GM23338 (cell line): ENCODE measurements at places on chromosomes 3 and 15. TPM values are rescaled to one million over a fixed set of nuclear protein-coding genes. Genes with fewer than 3 reads are reported as not detected.

GRCh38 chr3:119087799-119088198 is 53.2 kb upstream of the IGSF11 start:
- H3K4me3 ChIP-seq: no peak overlapping the region
- no peaks in the 10 kb centered on the region for H3K36me3 ChIP-seq
- H3K27ac ChIP-seq: no peak overlapping the region

DNA sequence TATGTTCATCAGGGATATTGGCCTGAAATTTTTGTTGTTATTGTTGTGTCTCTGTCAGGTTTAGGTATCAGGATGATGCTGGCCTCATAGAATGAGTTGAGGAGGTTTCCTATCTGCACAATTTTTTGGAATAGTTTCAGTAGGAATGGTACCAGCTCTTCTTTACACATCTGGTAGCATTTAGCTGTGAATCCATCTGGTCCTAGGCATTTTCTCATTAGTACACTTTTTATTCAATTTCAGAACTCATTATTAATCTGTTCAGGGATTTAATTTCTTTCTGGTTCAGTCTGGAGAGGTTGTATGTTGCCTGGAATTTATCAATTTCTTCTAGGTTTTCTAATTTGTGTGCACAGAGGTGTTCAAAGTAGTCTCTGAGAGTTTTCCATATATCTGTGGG is 57.0 kb downstream of the STRIT1 start:
- H3K27ac ChIP-seq: no peak overlapping the region
- no peaks in the 10 kb centered on the region for H3K4me1 ChIP-seq
- H3K27me3 ChIP-seq: no peaks in the 10 kb centered on the region
- no peak for DNase-seq

DNA sequence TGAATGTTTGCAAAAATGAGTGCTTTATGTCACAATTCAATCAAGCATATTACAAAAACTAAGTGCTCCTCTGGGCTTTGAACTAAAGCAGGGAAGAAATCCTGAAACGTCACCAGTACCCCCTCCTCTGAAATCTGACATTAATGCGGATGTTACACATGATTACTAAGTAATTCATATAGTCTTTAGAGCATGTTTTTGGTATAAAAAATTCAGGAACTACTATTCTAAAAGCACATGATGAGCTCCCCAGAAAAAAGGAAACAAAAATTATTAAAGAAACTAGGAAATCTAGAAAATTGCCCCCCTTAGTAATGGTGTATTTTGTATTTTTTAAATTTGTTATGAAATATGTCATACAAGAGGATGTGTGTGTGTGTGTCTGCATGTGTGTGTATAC is 87.7 kb downstream of the MYO5A start:
- H3K27me3 ChIP-seq: no peaks in the 10 kb centered on the region
- H3K4me3 ChIP-seq: no peak overlapping the region
- H3K36me3 ChIP-seq: no peaks in the 10 kb centered on the region

- H3K27ac ChIP-seq: no peak overlapping the region
- DNase-seq: peak; percentile 96
- peaks cover 9% of the 10 kb centered on the region for H3K27me3 ChIP-seq
- no peak overlapping the region for H3K4me3 ChIP-seq
- H3K4me1 ChIP-seq: peaks cover 12% of the 10 kb centered on the region
Observed at GRCh38 chr15:78638658-78639314, 2.2 kb downstream of the CHRNB4 start.

GRCh38 chr3:51982838-51983577 is at the start of gene ACY1:
ACY1 (plus strand) TSS chr3:51983535; CDS start chr3:51984065, 530 bp downstream.
- H3K27me3 ChIP-seq: no peaks in the 10 kb centered on the region
- H3K4me3 ChIP-seq: peak within 1 kb of the TSS; percentile 90
- peak within 1 kb of the TSS; percentile 89 for H3K27ac ChIP-seq
- H3K4me1 ChIP-seq: peaks cover 15% of the 10 kb centered on the region
- H3K36me3 ChIP-seq: no peaks in the 10 kb centered on the region

DNA sequence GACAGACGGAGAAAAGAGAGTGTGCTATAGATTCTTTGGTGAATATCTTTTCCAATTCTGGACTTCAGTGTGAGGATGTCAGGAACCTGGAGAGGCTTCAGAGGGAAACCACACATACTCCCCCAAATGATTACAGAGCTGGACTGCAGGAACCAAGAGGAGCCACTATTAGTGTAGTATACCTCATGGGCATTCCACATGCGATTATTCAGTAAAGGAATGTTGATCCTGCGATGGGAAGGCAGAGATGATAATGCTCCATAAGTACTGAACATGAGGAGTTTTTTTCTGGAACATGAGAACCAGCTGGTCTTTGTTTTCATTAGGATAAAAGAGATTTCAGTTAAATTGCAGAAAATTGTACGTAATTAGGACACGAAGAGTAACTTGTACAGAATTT is 18.7 kb downstream of the STARD9 start:
- no peaks in the 10 kb centered on the region for H3K36me3 ChIP-seq
- H3K27ac ChIP-seq: no peak overlapping the region
- DNase-seq: no peak
- H3K27me3 ChIP-seq: no peaks in the 10 kb centered on the region
- H3K4me1 ChIP-seq: no peaks in the 10 kb centered on the region; the same call in 1 of the 2 replicates
- no peak overlapping the region for H3K4me3 ChIP-seq

- H3K27me3 ChIP-seq: no peaks in the 10 kb centered on the region
- H3K4me1 ChIP-seq: no peaks in the 10 kb centered on the region
- DNase-seq: no peak
- no peak overlapping the region for H3K4me3 ChIP-seq
- H3K36me3 ChIP-seq: no peaks in the 10 kb centered on the region
Observed at GRCh38 chr3:40911264-40911663, 288.0 kb upstream of the CTNNB1 start.

DNA sequence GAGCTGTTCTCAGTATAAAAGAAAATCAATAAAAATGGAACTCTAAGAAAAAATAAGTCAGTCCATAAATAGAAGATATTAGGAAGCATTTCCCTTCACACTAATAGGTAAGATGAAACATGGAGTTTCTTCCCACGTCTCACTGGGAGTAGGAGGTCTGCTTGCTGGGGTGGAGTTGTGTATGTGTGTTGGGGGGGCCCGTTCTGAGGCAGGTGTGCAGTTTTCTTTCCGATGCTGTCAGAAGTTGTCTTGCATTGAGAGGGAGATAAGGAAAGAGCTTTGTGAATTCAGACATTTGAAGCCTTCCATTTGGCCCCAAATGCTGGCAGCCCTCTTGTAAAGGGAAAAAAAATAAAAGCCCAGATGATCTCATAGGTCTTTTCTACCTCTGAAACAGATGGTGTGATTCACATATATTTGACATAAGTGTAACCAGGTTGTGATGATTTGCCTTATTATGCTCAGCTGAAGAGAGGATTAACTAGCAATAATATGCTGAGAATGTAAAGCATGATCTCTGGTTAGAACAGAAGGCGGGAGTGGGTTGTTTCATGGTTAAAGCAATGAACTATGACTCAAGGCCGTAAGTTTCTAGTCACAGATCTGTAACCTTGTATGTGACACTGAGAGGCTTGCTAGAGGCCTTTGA is 8.8 kb downstream of the RASGRP1 start:
- H3K4me3 ChIP-seq: no peak overlapping the region
- no peak for DNase-seq
- H3K36me3 ChIP-seq: no peaks in the 10 kb centered on the region
- H3K4me1 ChIP-seq: peaks cover 10% of the 10 kb centered on the region; the same call in 1 of the 2 replicates

DNA sequence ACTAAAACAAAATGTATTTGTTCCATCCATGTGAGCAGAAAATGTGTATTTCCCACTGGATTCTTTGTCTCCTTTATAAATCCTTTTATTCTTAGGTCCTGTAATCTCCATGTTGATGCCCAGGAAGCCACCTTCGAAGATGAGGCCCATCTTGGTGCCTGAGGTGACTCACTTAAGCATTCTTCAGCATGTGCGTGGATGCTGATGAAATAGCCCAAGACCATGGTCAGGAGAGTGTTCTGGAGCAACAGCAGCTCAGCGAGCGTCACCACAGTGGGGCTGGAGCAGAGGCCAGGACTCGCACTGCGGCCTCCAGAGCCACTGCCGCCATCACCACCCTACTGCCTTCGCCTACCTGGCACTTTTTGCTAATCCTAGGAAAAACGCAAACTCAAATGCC is 520.9 kb downstream of the FHIT start:
- H3K27me3 ChIP-seq: no peaks in the 10 kb centered on the region
- no peaks in the 10 kb centered on the region for H3K36me3 ChIP-seq
- no peak overlapping the region for H3K27ac ChIP-seq
- H3K4me1 ChIP-seq: no peaks in the 10 kb centered on the region
- H3K4me3 ChIP-seq: no peak overlapping the region
- DNase-seq: no peak

GRCh38 chr3:14138109-14138877 is 13.4 kb downstream of the TMEM43 start:
- peaks cover 4% of the 10 kb centered on the region for H3K36me3 ChIP-seq
- no peak overlapping the region for H3K4me3 ChIP-seq
- no peaks in the 10 kb centered on the region for H3K27me3 ChIP-seq
- DNase-seq: no peak
- H3K4me1 ChIP-seq: no peaks in the 10 kb centered on the region

DNA sequence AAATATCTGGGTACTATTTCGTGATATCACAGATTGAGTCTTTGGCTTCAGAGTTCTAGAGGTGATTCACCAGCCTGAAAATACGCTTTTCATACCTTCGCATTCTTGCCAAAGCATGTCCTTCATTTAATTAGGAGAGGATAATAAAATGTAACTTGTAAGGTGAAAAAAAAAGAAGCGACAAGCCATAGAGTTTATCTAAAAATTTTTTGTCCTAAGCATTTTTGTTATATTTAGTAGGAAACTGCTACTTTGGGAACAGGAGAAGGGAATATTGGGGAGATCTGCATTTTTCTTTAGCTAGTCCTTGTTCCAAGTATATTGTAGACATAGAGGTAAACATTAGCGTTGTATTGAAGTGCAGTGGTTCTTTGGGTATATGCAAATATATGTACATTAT is 120.1 kb downstream of the TCF12 start:
- H3K27ac ChIP-seq: no peak overlapping the region
- DNase-seq: no peak
- H3K36me3 ChIP-seq: no peaks in the 10 kb centered on the region
- H3K27me3 ChIP-seq: no peaks in the 10 kb centered on the region
- peaks cover 61% of the 10 kb centered on the region for H3K4me1 ChIP-seq

DNA sequence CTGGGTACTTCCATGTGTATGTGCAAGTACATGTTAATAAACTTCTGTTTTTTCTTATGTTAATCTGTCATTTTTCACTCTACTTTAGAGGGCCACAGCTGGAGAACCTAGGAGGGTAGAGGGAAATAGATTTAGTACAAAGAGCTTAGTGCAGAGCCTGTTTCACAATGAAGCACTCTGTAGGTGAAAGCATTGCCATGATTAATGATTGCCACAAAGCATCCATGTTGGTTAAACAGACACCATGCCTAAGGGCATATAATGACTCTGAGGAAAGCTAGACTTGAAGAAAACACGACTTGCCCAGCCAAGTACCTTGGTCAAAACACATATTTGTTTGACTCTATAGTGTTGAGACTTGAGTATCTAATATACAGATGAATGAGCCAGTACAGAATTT is 338.4 kb downstream of the FHIT start:
- H3K27me3 ChIP-seq: no peaks in the 10 kb centered on the region
- no peaks in the 10 kb centered on the region for H3K4me1 ChIP-seq
- no peak overlapping the region for H3K4me3 ChIP-seq
- no peak for DNase-seq
- H3K36me3 ChIP-seq: no peaks in the 10 kb centered on the region

DNA sequence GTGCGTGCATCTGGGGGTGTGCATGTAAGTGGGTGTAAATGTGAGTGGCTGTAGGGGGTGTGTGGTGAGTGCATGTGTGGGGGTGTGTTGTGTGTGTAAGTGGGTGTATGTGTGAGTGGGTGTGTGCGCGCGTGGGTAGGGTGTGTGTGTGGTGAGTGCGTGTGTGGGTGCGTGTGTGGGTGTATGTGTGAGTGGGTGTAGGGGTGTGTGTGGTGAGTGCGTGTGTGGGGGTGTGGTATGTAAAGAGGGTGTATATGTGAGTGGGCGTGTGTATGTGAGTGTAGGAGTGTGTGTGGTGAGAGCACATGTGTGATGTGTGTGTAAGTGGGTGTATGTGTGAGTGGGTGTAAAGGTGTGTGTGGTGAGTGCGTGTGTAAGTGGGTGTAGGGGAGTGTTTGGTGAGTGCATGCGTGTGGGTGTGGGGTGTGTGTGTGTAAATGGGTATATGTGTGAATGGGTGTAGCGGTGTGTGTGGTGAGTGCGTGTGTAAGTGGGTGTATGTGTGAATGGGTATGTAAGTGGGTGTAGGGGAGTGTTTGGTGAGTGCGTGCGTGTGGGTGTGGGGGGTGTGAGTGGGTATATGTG is 916 bp upstream of the CPN2 start:
- no peak overlapping the region for H3K27ac ChIP-seq
- DNase-seq: no peak
- no peaks in the 10 kb centered on the region for H3K27me3 ChIP-seq
- H3K36me3 ChIP-seq: no peaks in the 10 kb centered on the region
- H3K4me1 ChIP-seq: no peaks in the 10 kb centered on the region

DNA sequence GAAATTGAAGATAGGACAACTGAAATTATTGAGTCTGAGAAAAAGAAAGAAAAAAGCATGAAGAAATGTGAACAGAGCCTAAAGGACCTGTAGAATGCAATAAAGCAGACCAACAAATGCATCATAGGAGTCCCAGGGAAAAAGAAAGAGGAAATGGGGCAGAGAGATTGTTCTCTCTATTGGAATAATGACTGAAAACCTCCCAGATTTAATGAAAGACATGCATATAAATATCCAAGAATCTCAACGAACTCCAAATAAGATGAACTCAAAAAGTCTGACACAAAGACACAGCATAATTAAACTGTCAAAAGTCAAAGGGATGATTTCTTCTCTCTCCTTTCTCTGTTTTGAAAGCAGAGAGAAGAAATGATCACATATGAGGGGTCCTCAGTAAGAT is 124.7 kb downstream of the MEX3B start:
- H3K4me1 ChIP-seq: no peaks in the 10 kb centered on the region
- H3K27ac ChIP-seq: no peak overlapping the region
- no peak overlapping the region for H3K4me3 ChIP-seq
- H3K36me3 ChIP-seq: peaks cover 18% of the 10 kb centered on the region
- DNase-seq: no peak

DNA sequence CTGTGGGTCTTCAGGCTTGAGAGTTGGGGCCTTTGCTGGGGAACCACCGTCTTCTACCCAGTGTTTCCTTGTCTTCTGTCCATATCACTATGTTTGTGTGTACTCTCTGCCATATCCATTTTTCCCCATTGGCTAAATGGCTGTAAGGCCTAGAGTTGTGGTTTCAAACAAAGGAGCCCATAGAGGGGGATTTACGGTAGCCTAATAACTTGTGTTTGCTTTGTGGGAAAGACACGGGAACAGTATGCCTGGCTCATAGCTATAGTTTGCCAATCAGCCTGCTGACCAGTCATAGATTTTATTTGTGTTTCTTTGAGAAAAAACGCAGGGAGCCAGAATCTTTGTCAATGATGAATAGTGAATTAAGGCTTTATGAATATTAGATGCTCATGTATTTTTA is 554.8 kb downstream of the NAALADL2 start:
- H3K36me3 ChIP-seq: no peaks in the 10 kb centered on the region

GRCh38 chr3:136690599-136690998 is 61.6 kb downstream of the STAG1 start:
- H3K36me3 ChIP-seq: no peaks in the 10 kb centered on the region
- no peak for DNase-seq
- no peaks in the 10 kb centered on the region for H3K27me3 ChIP-seq
- 0 out of 2 replicates have a peak, but pooled peaks cover 5% of the 10 kb centered on the region for H3K4me1 ChIP-seq

COLQ gene
- polyA plus RNA-seq: 0.71 and 0.78 TPM in 2 replicates

DNAJB11 gene
- polyA plus RNA-seq: 66.3 and 85.6 TPM in 2 replicates

ZNF80 gene
- not detected in 2 replicates for polyA plus RNA-seq

SCN11A gene
- 0.05 TPM in 2 replicates for polyA plus RNA-seq

DUOXA1 gene
- not detected in 2 replicates for polyA plus RNA-seq

WDR93 gene
- not detected in 2 replicates for polyA plus RNA-seq

CFAP92 gene
- 1.7 and 2.3 TPM in 2 replicates for polyA plus RNA-seq

GABRR3 gene
- polyA plus RNA-seq: not detected in 2 replicates

CLN6 gene
- 20.0 and 20.7 TPM in 2 replicates for polyA plus RNA-seq

GOLGA6L7 gene
- polyA plus RNA-seq: 0.23 and 0.47 TPM in 2 replicates

P2RY14 gene
- polyA plus RNA-seq: 0.95 and 1.2 TPM in 2 replicates
